Stimulated activated CD8-positive, alpha-beta memory T cell treated with anti-CD3 and anti-CD28 coated beads, Interleukin-15, amount 100 ng/mL, for 48 hours (primary cell): ENCODE measurements at places on chromosomes 2 and 18.

- DNase-seq: no peak
Measured at GRCh38 chr18:69380324-69380723, 20.4 kb upstream of the DOK6 start.

- DNase-seq: no peak
Measured at GRCh38 chr2:136143603-136144451, 25.9 kb upstream of the CXCR4 start.

GRCh38 chr2:223744580-223744979, 92.8 kb downstream of the AP1S3 start:
- DNase-seq: no peak

- no peak for DNase-seq
Measured at GRCh38 chr2:8491296-8492027, 190.4 kb upstream of the ID2 start.

DNA sequence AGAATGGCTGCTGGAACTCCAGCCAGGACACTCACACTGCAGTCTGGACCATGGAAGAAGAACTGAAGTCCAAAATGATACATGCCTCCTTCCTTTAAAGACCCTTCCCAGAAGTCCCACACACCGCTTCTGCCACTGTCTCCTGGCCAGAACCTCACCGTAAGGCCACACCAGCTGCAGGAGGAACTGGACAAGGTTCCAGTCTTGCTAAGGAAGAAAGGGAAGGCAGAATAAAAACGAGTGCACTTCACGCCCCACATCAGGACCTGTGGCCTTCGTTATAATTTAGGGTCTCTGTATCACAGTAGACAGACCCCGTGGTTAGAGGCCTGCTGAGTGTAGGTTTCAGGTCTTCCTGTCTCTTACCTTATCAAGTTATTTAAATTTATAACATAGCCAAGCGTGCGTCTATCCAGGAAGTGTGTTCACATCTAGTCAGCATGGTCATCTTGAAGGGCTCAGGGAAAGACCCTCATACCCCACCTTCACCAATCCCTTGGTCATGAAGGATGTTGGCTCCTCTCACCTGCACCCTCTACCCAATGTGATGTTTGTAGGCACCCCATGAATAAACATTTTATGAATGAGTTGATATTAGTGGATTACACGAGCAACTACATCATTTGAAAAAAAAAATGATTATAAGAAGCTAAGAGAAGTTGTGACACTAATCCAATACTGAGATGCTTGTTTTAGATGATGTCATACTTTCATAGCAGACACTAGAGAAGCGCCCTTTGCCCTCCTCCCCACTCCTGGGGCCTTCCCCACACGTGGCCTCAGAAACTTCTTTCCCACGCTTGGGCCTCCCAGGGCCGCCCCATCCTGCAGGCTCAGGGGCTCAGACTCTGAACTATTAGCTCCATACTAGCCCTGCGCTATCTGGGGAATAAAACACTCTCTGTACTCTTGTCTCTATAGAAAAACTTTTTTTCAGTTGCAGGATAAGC, 157.6 kb downstream of the FAM210A start:
- DNase-seq: peak; percentile 58

DNA sequence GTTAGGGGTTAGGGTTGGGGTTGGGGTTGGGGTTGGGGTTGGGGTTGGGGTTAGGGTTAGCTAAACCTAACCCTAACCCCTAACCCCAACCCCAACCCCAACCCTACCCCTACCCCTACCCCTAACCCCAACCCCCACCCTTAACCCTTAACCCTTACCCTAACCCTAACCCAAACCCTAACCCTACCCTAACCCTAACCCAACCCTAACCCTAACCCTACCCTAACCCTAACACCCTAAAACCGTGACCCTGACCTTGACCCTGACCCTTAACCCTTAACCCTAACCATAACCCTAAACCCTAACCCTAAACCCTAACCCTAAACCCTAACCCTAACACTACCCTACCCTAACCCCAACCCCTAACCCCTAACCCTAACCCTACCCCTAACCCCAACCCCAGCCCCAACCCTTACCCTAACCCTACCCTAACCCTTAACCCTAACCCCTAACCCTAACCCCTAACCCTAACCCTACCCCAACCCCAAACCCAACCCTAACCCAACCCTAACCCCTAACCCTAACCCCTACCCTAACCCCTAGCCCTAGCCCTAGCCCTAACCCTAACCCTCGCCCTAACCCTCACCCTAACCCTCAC, 24.1 kb upstream of the RABL2A start:
- no peak for DNase-seq

GRCh38 chr2:160061944-160062291, 497 bp downstream of the PLA2R1 start:
- DNase-seq: no peak

- no peak for DNase-seq
Measured at GRCh38 chr2:1940679-1941078, 196.4 kb upstream of the PXDN start.
